ENCODE measurements at places on chromosomes 3 and 15. TPM values are rescaled to one million over a fixed set of nuclear protein-coding genes. Genes with fewer than 3 reads are reported as not detected.

CASR gene
- 0.09 TPM for total RNA-seq

CYP11A1 gene
- total RNA-seq: 0.54 TPM

GPR27 gene
- 15.7 TPM for total RNA-seq

GPX1 gene
- 40.8 TPM for total RNA-seq

KCNMB2 gene
- 13.6 TPM for total RNA-seq

GOLGA6A gene
- 0.36 TPM for total RNA-seq

TMEM108 gene
- 9.1 TPM for total RNA-seq

ATP10A gene
- total RNA-seq: 1.6 TPM

ATP13A4 gene
- 7.3 TPM for total RNA-seq

MINAR1 gene
- total RNA-seq: 17.7 TPM

NME9 gene
- 6.4 TPM for total RNA-seq

MAP1A gene
- 31.5 TPM for total RNA-seq

STRA6 gene
- total RNA-seq: 12.6 TPM

TM4SF18 gene
- 8.3 TPM for total RNA-seq

A4GNT gene
- total RNA-seq: not detected

SLC51A gene
- total RNA-seq: not detected

ACTRT3 gene
- total RNA-seq: 4.5 TPM

RARRES1 gene
- 36.5 TPM for total RNA-seq

KIF9 gene
- total RNA-seq: 5.2 TPM

SLC12A6 gene
- 46.1 TPM for total RNA-seq

Measured in cerebellum (tissue), 4 donors.